Stimulated activated naive CD4-positive, alpha-beta T cell treated with Interleukin-2 at 50 U/mL for 16 hours (primary cell): ENCODE measurements at places on chromosomes 2 and 18.

DNA sequence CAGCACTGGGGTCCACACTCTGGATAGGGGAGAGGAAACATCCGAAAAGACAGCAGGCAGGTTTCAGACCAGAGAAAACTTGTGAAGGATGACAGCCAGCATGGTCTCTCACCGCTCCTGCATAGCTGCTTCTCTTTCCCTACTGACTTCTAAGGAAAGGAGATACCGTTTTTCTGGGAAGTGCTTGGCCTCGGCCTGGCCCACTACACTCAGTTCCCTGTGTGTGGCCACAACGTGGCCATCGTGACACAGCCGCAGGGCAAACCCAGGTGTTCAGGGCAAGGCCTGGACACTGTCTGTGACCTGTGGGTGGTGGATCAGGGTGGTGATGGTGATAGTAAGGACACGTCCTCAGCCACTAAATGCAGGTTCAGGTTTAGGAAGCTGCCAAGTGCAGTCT lies 34.2 kb upstream of the ACAA2 start:
- DNase-seq, result no peak

DNA sequence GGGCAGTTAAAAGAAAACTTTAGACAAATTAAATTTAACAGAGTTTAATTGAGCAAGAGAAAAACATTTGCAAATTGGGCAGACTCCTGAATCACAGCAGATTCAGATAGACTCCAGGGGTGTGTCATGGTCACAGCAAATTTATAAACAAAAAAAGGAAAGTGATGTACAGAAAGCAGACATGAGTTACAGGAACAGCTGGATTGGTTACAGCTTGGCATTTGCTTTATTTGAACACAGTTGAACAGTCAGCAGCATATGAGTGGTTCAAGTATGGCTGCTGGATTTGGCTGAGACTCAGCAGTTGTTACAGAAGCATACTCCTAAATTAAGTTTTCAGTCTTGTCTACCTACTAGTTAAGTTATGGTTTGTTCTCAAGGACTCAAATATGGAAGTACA lies 82.3 kb upstream of the NYAP2 start:
- no peak for DNase-seq

DNA sequence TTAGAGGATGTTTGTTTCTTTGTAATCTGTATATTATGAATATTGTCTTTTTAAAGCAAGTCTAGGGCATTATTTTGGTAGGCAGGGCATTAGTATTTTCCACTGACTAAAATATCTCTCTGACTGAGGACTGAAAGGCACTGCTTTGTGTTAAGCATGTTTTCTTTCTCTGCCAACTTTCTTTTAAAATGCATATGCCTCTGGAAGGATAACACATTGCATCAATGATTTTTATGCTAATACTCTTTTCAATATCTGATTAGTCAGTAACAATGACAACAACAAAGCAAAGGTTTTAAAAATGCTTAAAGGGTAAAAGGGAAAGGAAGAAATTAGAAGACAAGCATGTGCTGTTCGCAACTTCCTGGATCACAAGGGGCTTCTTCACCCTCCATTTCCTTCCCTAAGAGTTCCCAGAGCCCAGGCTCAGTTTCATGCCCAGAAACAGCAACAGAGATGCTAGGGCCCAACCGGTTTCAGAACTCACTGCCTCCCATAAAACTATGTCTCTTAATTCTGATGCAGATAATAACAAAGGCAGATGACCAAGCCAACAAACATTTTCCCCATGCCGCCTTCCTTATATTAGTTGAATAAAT lies 786.8 kb upstream of the ACVR2A start:
- no peak for DNase-seq

DNA sequence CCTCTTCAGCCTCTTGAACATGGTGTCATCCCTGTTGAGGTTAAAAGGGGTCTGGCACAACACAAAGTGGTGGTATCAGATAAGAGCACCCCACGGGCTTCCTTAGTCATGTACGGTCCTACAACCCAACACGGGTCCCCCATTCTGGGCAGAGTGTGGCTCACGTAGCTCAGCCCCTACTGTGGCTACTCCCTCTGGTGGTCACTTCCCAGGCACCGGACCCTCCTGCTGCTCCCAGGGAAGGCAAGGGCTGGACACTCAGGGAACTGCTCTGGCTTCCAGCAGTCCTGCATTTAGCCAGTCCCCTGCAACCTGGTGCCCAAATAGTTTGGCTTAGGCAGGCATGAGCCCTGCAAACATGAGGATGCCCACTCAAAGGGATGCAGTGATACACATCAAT lies 58.6 kb downstream of the GALNT14 start:
- DNase-seq, result no peak

GRCh38 chr2:200193791-200194190 lies 112.7 kb upstream of the SPATS2L start:
- no peak for DNase-seq

GRCh38 chr2:41410011-41410410 lies 637.8 kb upstream of the PKDCC start:
- no peak for DNase-seq

- no peak for DNase-seq
Measured at GRCh38 chr2:15494877-15495276, 66.3 kb downstream of the NBAS start.

DNA sequence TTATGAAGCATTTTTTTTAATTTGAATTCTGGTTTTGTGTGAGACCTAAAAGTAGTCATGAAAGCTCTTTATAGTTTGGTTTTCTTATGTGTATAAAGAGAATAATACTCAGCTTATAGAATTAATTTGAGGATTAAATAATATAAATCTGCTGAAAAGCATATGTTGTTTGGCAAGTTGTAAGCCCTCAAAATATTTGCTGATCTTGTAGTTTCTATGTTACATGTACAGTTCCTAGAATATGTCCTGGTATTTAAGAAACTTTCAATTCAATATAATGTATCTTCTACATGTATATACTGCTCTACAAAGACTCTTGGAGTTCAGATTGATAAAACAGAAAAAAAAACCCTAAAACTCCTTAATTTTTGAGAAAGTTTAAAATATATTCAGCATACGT lies 605.5 kb upstream of the FAM98A start:
- DNase-seq, result no peak

GRCh38 chr2:239946864-239947728 lies 78.0 kb downstream of the NDUFA10 start:
- DNase-seq, result no peak

DNA sequence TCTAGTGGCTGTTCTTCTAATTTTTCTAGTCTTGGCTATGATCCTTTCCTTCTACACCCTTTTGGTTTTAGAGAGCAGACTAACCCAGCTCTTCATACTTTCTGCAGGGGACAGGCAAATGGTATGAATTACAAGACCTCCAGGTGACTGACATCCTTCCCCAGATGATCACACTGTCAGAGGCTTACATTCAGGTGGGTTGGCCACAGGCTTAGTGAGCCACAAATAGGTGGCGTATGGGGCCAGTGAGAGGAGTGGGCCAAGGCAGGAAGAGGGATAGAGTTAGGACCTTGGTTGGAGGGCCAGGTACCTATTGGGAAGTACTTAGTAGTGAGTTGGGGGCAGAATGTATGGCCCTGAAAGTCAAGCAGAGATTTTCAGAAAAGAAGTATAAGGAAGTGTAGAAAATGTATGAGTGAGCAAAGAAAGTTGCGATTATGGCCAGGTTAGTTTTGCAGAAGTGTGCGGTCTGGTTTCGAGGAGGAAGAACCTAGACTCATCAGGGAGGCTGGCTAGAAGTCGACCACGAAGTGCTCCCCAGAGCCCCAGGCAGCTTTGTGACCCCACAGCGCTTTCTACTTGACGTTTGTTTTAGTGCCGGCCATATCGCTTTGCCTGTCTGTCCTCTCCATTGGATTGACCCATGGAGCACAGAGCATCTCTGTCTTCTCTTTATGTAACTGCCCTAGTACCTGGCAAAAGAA lies 20.0 kb downstream of the SFTPB start:
- no peak for DNase-seq

- DNase-seq, result peak; percentile 48
Measured at GRCh38 chr18:26547646-26548414, 523 bp downstream of the KCTD1 start.

DNA sequence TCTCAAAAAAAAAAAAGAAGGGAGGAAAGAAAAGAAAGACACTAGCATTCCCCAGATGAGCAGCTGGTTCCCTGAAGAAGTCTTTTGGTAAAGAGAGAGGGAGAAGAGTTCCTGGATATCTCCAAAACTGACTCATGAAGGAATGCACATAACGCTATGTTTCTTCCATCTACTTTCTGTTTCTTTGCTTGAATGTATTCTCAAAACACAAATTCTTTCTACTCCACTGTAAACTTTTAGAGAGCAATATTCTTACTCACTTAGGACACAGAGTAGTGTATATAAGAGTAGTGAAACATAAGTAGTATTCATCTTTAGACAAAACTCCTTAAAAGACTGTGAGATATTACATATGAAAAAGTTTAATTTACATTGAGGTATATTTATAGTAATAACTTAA lies 64.2 kb downstream of the TRIP12 start:
- DNase-seq, result no peak

GRCh38 chr18:55003695-55004094 lies 44.4 kb upstream of the CCDC68 start:
- no peak for DNase-seq

- no peak for DNase-seq
Measured at GRCh38 chr2:75602724-75603342, 42.1 kb upstream of the EVA1A start.

- DNase-seq, result no peak
Measured at GRCh38 chr18:48790226-48790863, 160.4 kb downstream of the SMAD7 start.

DNA sequence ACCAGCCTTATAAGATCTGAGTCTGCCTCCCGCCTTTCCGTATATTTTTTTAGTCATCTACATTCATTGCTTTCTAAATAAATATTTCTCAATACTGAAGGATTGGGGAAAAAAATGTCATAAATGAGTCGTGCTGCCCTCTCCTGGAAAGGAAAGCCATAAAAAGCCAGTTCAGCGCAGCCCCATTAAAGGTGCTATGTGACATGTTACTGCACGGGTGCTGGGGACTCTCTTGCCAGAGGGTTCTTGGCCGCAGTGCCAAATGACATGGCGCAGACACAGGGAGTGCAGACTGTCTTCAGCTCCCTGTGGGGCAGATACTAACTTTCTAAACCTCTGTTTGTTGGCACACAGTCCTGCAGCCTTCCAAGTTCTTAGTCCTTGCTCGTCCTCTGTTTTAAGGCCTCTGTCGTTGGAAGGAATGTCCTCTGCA lies 53.7 kb upstream of the MAP3K20 start:
- no peak for DNase-seq

DNA sequence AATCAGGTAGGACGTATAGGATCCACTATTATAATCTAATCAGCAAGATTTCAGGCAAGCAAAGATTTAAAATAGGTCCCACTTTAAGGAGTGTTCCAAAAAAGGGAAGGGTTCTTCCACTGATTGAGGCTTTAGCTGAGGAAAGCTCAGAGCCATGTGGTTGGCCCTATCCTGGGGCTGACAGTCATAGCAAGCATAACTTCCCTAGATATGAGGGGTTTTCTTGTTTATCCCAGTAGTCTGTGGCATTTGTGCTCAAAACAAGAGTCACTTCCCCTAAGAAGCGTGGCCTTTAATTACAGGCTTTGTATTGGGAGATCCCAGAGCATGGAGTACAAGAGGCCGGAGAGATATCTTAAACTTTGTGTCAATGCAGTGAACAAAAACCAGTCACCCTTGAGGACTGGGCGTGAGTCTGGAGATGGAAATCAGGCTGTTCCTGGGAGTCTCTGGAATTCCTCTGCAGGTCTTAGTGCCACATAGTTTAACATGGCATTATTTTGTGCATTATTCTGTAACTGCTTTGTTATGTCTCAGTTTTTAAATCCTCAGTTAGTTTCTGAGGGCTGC lies 136.9 kb upstream of the FBXO11 start:
- DNase-seq, result no peak

GRCh38 chr2:59930430-59930829 lies 623.0 kb downstream of the BCL11A start:
- no peak for DNase-seq

GRCh38 chr2:168694173-168694572 lies 108.3 kb upstream of the NOSTRIN start:
- DNase-seq, result no peak

DNA sequence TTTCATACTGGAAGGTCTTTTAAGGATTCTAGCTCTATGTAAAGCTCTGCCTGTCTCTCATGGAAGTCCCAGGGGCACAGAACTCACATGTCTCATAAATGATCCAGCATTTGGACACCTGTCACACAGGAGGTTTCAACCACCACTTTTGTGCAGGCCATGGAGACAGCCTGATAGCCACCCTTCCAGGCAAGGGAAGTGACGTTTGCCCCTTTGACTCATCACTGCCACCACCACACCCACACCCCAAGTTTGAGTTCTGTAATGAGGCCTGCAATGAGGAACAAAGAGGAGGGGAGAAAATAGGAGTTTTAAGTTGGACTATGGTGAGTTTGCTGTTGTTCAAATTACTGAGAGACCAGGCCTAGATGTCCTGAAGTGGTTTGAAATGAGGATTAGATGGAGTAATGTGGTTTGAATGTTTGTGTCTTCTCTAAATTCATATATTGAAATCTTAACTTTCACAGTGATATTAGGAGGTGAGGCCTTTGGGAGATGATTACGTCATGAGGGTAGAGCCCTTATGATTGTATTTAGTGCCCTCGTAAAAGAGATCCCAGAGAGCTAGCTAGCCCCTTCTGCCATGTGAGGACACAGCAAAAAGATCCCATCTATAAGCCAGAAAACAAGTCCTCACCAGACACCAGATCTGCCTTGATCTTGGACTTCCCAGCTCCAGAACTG lies 175.3 kb upstream of the EPHA4 start:
- DNase-seq, result no peak

- DNase-seq, result no peak
Measured at GRCh38 chr18:64110692-64111480, 38.0 kb downstream of the LINC00305 start.

- DNase-seq, result peak; percentile 28
Measured at GRCh38 chr2:27901234-27901633, 10.7 kb downstream of the BABAM2 start.

DNA sequence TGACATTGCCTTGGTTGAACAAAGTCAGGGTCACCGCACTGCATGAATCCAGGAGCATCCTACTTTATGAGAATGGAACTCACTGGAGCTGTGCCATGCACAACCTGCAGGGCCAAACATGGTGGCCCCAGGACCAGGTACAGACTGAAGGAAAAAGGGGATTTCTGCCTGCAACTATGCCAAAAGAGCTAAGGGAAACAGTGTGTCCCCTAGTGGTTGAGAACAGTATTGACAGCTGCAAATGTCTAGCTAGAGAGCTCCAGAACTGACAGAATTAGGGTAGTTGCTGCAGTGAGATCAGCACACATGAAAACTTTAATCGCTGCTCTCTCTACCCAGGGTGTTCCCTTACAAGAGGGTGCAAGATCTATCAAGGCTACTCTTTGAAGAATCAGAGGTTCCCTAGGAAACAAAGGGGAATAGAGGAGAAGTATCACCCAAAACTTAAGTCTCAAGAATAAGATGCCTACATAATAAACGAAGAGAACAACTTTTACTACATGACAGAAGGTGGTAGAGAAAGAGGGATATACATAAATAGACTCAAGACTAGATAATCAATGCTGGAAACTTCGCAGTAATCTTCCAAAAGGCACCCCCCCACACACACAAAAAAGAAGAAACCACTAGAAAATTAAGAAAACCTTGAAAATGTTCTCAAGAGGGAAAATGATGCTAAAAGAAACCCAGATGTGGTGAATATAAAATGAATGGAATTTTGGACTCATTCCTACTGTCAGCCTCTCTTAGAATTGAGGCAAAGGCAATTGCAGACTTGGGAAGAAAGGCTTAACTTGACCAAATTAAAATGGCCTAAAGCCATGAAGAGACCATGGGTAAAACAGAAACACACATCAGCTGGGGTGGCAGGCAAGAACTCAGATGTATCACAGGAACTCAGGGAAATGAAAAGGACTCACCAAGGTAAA lies 43.6 kb upstream of the IHH start:
- no peak for DNase-seq

GRCh38 chr2:102667072-102667471 lies 47.7 kb downstream of the SLC9A2 start:
- DNase-seq, result no peak

- DNase-seq, result no peak
Measured at GRCh38 chr2:206641226-206641625, 1.1 kb upstream of the FAM237A start.
